Occipital lobe (tissue), 3 donors: ENCODE measurements at places on chromosomes 3 and 15. TPM values are rescaled to one million over a fixed set of nuclear protein-coding genes. Genes with fewer than 3 reads are reported as not detected.

DNA sequence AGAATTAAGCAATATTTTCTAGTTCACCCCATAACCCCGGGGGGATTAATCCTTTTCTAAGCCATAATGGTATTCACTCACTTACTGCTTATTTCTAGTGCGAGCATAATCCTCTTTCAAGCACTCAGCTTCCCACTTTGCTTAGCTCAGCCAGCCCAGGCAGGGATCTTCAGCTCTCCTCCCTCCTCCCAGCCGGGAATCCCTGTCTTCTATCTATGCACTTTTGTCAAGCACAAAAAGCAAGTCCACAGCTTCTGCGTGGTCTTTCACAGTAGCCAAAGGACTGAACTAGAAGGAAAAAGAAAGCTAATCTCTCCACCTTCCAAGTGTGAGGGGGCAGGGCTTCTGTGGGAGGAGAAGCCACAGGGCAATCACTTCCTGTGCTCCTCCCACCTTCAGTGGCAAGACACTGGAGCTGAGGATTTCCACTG lies 62.8 kb downstream of the PEX5L start:
- peak; percentile 22 for DNase-seq

GRCh38 chr3:73326396-73326795 lies 264.9 kb downstream of the EBLN2 start:
- no peak for DNase-seq

- DNase-seq: no peak
These were observed 17.2 kb downstream of the RAD18 start for GRCh38 chr3:8945890-8946600.

- DNase-seq: no peak
These were observed 133.1 kb downstream of the ATG7 start for GRCh38 chr3:11405323-11405722.

The C3orf85 gene
- total RNA-seq: not detected

- DNase-seq: no peak
These were observed 144.4 kb downstream of the UACA start for GRCh38 chr15:70618929-70619328.

The RYR3 gene
- 15.4 TPM for total RNA-seq

The SGO1 gene
- total RNA-seq: 1.7 TPM

DNA sequence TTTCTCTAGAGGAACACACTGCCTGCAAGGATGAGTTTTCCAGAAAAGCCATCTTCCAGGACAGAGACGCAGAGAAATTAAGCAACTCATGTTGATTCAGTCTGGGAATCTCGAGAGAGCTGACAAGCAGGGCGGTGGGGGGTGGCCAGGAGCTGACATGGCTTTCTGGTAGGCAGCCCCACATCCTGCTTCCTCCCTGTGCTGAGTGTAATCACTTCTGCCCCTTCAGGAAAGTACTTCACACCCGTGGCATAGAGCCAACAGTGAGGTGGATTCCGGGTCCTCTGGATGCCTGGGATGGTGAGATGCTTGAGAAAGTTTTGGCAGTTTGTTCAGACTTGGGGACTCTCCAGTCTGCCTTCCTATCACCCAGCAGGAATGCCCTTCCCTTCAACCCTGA lies 221.1 kb downstream of the SLCO3A1 start:
- no peak for DNase-seq

The C3orf52 gene
- total RNA-seq: 0.31 TPM

The SLCO2A1 gene
- total RNA-seq: 0.78 TPM

DNA sequence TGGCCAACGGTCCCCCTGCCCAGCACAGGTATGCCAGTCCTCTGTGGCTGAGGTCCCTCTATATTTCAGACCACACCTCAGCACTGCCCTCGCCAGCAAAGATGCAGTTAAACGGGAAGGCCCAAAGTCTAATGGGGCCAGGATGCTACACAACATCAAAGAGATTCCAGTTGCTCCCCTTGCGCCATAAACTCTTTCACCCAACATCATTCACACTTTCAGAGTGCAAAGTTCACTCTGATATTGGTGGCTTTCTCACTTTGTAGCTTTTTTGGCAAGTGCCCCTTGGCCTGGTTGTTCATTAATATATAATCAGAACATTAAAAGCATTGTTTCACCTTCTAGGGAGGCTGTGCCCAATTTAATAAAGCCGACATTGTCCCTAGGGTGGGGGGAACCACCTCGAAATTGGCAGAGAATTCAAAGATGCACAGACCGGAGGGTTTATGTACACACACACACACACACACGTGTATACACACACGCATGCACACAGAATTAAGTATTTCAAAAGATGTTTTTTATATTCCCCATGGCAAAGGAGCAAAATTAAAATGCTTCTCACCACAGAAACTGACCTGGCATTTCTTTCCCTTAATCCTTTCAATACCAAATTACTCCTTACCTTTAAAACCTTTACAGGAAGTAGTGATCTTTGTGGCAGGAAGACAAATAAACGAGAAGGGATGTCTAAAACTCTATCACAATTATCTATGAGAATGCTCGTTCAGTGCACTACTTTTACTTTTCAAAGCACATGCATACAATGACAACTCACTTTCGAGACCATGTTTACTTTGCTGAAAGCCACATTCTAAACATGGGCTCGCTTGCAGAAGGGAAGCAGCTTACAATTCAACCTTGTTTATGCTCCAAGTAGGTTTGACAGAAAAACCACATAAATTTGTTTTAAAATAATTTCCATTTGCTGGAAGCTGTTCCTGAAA lies 19.5 kb downstream of the LRIG1 start:
- no peak for DNase-seq

The GOLGA6B gene
- total RNA-seq: not detected

- no peak for DNase-seq
These were observed 298.0 kb upstream of the PROK2 start for GRCh38 chr3:72082776-72083462.

GRCh38 chr3:117398141-117398899 lies 688.7 kb downstream of the TUSC7 start:
- DNase-seq: peak; percentile 61

DNA sequence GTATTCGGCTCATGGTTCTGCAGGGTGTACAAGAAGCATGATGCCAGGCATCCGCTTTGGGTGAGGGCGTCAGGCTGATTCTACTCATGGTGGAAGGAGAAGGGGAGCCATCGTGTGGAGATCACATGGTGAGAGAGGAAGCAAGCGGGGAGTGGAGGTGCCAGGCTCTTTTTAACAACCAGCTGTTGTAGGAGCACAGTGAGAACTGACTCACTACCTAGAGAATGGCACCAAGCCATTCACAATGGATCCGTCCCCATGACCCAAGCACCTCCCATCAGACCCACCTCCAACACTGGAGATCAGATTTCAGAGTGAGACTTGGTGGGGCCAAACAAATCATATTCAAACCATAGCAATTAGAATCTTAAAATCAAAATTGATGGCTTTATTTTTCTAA lies 259.8 kb upstream of the CTDSPL start:
- DNase-seq: no peak

DNA sequence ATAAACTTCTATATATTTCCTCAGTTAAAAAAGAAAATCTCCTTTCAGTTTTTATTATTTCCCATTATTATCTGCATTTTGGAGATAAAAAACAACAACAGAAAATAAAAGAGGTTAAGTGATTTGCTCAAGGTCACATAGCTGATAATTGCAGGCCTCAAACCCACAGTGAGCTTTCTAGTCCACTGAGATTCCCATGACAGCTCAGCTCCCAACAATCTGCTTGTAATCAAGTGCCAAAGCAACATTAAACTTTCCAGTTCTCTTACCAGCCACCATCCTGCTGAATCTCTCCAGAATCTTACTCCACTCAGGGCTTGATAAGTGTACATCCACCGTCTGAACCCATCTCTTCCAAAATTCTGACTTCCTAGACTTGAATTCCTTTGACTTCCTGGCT lies 318.2 kb upstream of the SEMA6D start:
- no peak for DNase-seq

DNA sequence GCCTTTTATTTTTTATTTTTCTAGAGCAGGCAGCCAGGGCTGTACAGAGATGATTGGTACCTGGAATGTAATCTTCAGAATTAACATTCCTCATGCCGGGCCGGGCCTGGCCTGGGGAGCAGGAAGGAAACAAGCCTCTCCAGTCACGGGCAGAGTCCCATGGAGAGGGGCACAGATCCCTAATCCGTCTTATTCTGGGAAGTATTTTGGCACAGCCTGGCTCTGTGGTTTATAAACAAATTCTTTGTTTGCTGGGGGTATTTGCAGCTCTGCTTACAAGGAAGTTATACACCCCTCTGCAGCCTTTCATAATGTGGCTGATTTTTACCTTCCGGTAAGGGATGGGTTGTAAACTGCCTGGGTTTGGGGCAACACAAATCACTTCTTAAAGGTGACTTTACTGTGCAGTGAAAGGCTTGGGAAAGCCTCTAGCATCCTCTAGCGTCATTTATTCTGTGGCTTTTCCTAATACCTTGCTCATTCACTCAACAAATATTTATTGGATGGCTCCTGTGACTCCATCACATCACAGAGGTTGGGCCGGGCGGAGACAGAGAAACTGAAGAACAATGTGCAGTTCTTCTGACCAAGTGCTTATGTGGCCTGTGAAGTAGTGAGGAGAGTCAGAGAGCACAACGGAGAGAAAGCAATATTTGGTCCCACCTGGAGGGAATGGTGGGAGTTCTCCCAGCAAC lies 2.7 kb downstream of the SLC6A20 start:
- no peak for DNase-seq

DNA sequence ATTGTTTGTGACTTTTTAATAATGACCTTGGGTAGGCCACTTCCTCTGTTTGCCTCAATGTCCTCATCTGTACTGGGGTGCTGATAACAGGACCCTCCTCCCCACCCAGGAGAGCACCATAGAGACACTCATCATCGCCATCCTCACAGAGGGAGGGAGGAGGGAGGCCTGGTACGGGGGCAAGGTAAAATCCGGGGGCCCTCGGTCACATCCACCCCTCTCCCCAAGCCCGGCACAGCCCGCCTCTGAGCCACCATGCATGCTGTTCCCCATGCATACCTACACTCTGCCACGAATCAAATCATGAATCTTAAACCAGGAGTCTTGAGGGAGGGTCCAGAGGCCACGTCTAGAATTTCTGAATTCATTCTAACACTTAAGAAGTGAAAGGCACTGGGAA lies 74.9 kb upstream of the IQSEC1 start:
- DNase-seq: no peak

GRCh38 chr3:177071496-177072156 lies 125.7 kb downstream of the TBL1XR1 start:
- DNase-seq: no peak

The VIPR1 gene
- 0.16 TPM for total RNA-seq

The FGD5 gene
- 2.7 TPM for total RNA-seq

- no peak for DNase-seq
These were observed 55.3 kb downstream of the BBX start for GRCh38 chr3:107578091-107578490.

GRCh38 chr15:86557018-86557550 lies 477.4 kb downstream of the AGBL1 start:
- DNase-seq: no peak

- no peak for DNase-seq
These were observed 136.6 kb downstream of the KCNAB1 start for GRCh38 chr3:156256945-156257344.

GRCh38 chr3:6516143-6516542 lies 344.8 kb upstream of the GRM7 start:
- DNase-seq: no peak

The SLC28A1 gene
- total RNA-seq: not detected

DNA sequence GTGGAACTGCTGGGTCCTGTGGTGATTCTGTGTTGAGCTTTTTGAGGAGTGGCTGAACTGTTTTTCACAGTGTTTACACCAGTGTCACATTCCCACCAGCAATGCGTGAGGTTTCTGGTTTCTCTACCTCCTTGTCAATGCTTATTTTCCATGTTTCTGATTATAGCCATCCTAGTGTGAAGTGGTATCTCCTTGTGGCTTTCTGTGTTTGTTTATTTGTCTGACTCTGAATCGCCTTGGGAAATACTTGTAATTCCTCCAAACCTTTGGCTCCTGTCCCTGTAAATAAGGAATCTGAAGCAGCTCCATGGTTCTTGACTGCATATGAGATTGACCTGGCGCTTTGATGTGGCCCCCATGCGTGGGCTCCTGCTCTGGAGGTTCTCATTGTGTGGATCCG lies 20.6 kb downstream of the FAN1 start:
- DNase-seq: no peak

GRCh38 chr15:83320844-83321243 lies 36.4 kb upstream of the BNC1 start:
- no peak for DNase-seq

DNA sequence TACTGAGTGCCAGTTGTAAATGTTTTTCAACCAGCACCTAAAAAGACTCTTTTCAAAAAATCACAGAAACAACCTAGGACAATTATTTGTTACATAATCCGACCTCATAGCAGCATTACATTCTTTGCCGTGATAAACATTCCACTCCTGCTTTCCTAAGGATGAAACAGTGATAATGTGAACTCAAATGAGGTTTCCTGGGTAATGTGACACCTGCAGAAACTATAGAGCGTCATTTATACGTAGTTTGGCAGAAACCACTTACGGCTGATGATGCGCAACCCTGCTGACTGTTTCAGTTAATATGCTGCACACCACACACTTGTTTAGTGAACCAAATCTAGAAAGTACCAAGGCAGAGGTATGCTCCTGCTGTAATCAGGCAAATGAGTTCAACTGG lies 55.8 kb downstream of the SEMA6D start:
- DNase-seq: no peak

GRCh38 chr3:17077606-17078005 lies 192.9 kb downstream of the PLCL2 start:
- no peak for DNase-seq

GRCh38 chr3:76586471-76586870 lies 453.4 kb upstream of the ROBO2 start:
- DNase-seq: no peak

- DNase-seq: no peak
These were observed 23.9 kb upstream of the PLSCR2 start for GRCh38 chr3:146493221-146493620.

DNA sequence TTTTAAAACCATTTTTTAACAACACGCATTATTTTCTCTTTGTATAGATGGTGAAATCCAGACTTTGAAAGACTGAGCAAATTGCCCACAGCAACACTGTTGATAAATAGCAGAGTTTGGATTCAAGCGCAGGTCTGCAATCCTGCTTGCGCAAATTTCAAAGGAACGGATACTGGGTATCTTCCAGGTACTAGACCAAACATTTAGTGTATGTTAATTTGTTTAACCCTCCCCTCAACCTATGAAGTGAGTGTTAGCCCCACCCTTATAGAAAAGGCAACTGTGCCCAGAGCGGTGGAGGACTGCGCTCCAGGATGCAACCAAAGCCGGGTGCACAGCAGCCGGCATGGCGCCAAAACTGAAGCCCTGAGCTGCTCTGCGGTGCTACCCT lies 103.8 kb downstream of the CPN2 start:
- DNase-seq: no peak

GRCh38 chr3:96960661-96961330 lies 146.4 kb downstream of the EPHA6 start:
- DNase-seq: no peak

- DNase-seq: no peak
These were observed 13.6 kb downstream of the SATB1 start for GRCh38 chr3:18411541-18411940.

The PLS1 gene
- total RNA-seq: 3.1 TPM

DNA sequence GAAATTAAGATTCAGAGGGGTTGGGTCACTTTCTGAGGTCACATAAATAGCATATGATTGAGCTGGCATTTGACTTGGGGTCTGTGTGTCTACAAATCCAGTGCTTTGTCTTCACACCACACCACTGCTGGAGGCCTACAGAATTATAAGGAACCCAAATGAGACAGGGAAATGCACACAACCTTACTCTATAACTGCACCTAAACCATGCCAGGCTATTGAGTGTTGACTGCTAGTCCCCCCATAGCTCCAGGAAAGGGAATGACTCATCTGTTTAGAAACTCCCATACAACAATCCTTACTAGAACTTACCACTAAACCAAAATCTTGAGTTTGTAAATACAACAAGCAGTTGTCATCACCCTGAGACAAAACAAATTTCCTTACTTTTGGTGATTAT lies 16.9 kb upstream of the TSC22D2 start:
- no peak for DNase-seq
